ENCODE measurements at places on chromosomes 6 and 20.

GRCh38 chr20:48287021-48287494 lies 501.8 kb upstream of the SULF2 start:
- no peaks in the 10 kb centered on the region for H3K4me1 ChIP-seq
- peak; percentile 30 for DNase-seq
- H3K36me3 ChIP-seq: no peaks in the 10 kb centered on the region

DNA sequence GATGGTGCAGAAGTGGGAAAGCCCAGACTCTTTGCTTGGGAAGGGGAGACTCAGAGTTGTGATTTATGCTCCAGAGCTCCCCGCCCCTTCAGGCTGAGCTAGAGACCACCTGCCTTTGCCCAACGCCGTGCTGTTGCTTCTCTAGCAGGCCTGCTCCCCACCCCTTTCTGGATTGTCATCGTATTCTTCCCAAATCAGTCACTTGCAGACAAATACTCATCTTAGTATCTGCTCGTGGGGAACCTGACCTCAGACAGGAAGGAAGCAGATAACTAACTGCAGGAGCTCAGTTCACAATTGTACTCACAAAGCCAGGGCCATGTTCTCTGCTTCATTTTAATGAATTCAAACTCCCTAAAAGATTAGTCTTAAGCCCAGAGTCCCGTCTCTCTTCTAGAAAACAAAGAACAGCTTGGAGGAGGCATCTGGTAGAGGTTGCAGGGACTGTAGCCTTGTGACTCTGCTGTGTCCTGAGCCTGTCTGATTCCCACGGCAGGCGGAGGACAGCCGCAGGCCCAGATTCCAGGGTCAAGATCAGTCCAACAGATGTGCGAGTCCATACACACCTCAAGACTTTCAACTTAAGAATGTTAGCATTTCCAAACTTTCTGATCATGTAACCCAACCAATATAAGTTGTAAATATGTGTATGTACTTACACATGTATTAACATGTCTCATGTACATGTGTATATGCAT lies 57.2 kb upstream of the GGTLC1 start:
- no peaks in the 10 kb centered on the region for H3K36me3 ChIP-seq
- no peaks in the 10 kb centered on the region for H3K27me3 ChIP-seq
- DNase-seq: no peak
- no peaks in the 10 kb centered on the region for H3K4me1 ChIP-seq
- no peak overlapping the region for H3K4me3 ChIP-seq

- H3K4me1 ChIP-seq: no peaks in the 10 kb centered on the region
- H3K27me3 ChIP-seq: no peaks in the 10 kb centered on the region
- H3K4me3 ChIP-seq: no peak overlapping the region
- H3K27ac ChIP-seq: no peak overlapping the region
Observed at GRCh38 chr6:25670208-25670607, 18.2 kb downstream of the SCGN start.

GRCh38 chr20:33667245-33667675 lies 517 bp downstream of the ACTL10 start:
- no peak for DNase-seq
- H3K4me3 ChIP-seq: peak overlapping the region; percentile 71
- H3K27me3 ChIP-seq: no peaks in the 10 kb centered on the region
- peak overlapping the region; percentile 74 for H3K27ac ChIP-seq

DNA sequence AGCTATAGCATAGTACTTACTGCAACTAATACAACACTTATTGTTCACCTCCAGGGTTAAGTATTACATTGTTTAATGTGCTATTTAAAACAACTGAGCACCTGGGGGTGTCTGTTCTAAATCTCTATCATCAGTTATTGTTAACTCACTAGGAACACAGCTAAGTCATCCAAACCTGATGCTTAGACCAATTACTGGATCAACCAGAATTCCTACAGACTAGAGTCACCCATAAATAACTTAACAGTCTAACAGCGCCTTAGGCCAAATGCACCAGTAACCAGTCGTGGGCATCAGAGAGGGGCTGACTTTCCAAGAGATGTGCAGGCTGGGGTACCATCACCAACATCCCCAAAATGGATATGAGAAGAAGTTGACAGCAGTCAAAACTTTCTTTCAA lies 110.7 kb downstream of the ADTRP start:
- H3K4me1 ChIP-seq: no peaks in the 10 kb centered on the region
- H3K27ac ChIP-seq: no peak overlapping the region
- H3K27me3 ChIP-seq: no peaks in the 10 kb centered on the region
- no peaks in the 10 kb centered on the region for H3K36me3 ChIP-seq
- DNase-seq: no peak

DNA sequence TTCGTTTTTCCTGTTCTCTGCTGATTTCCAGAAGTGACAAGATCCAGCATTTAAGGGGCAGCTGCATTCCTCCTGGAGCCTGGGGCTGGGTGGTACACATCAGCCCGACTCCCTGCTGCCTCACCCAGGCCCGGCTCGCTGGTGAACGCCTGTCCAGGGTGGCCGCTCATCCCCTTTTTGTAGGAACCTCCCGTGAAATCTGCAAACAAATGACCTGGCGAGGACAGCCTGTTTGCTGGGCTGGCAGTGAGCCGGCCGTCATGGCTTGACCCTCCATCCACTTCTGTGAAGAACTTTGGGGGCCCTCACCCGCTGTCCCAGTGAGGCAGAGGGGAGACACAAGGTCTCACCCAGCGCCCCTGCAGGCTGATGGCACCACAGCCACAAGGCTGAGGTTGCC lies 39.0 kb downstream of the PYGB start:
- no peaks in the 10 kb centered on the region for H3K27me3 ChIP-seq
- H3K36me3 ChIP-seq: peaks cover 100% of the 10 kb centered on the region
- no peak overlapping the region for H3K4me3 ChIP-seq
- no peak overlapping the region for H3K27ac ChIP-seq
- no peaks in the 10 kb centered on the region for H3K4me1 ChIP-seq

DNA sequence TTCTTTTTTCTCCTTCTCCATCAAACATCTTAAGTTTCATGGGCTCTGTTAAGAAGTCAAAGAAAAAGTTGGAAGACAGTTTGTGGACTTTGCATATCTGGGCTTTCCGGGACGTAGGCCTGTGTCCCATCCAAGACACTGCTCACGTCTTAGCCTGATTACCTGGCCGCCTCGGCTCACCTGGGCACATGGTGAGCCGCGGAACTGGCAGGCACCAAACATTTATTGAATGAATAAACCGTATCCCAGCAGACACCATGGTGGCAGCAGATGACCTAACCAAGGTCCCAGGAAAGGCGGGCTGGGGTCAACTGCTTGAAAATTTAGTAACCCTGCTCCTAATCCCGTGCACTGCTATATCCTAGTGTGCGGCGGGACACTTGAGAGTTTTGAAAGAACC lies 35.6 kb downstream of the GNAS start:
- peak overlapping the region; percentile 91 for H3K4me3 ChIP-seq
- no peaks in the 10 kb centered on the region for H3K27me3 ChIP-seq
- no peaks in the 10 kb centered on the region for H3K36me3 ChIP-seq
- H3K27ac ChIP-seq: peak overlapping the region; percentile 82
- no peak for DNase-seq
- H3K4me1 ChIP-seq: peaks cover 15% of the 10 kb centered on the region

DNA sequence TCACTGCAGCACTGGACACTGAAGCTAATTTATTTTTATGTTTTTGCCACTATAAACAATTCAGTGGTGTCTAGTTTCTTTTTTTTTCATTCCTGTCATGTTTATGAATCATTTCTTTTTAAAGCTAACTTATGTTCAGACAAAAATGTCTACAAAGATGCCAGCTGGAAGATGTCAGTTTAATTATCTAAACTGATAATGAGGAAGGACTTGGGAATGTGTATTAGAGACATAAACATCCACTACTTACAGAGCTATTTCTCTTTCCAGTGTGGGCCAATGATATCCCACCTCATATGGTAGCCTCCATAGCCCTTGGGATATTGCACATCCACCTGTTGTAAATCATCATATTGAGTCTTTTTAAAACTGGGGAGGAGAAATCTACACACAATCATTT lies 132.1 kb upstream of the FAM184A start:
- H3K27ac ChIP-seq: no peak overlapping the region
- H3K36me3 ChIP-seq: no peaks in the 10 kb centered on the region
- no peaks in the 10 kb centered on the region for H3K27me3 ChIP-seq
- no peak for DNase-seq

DNA sequence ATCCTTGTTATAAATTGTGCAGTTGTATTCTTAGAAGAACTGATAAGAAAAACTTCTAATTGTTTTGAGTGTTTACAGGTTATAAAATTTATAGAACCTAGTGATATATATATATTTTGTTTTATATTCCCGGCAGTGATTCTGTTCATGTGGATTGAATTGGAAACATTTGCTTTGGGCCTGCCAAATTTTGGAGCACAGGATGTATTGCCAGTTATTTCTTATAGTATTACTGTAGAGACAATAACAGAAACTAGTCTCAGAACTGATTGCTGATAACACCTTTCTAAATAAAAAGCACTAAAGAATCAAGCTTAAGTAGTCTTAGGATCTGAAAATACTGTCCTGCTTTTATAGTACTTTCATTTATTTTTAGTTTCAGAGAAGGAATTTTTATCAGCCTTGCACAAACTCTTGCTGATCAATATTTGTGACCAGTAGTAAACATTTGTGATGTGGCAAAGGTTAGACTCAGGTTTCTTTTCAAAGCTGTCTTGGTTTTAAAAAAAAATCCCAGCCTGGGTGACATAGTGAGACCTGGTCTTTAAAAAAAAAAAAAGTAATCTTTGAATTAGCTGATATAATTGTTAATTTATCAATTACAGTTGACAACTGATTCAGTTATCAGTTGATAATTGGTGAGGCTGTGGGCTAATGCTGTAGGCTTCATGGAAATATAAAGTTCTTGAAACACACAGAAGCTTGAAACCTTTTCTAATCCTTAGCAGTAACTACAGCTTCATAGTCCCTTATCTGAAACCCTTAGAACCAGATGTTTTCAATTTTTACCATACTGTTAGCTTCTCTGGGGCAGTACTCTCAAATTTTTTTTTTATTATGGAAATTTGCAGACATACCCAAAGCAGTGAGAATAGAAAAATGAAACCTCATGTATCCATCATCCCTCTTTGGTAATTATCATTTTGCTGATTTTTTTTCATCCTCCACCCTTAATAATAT lies 42.4 kb downstream of the RNGTT start:
- no peak for DNase-seq
- H3K27me3 ChIP-seq: no peaks in the 10 kb centered on the region
- H3K27ac ChIP-seq: no peak overlapping the region
- H3K36me3 ChIP-seq: peaks cover 9% of the 10 kb centered on the region

DNA sequence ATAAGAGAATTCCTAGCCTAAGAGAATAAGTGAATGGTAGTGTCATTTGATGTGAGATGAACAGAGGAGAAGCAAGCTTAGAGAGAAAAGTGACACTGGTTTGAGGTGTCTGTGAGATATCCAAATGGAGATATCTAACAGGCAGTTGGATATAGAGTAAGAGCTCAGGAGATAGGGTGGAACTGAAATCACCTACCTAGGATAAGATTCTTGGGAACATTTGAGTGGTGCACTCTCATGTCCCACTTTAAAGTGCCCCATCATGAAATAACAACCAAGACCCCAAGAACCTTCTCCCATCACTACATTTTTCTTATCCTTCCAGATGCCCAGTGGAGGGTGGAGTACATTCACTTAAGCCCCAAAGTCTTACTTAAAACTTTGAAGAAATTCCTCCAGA lies 109.0 kb upstream of the MAFB start:
- no peaks in the 10 kb centered on the region for H3K36me3 ChIP-seq
- no peak for DNase-seq
- no peaks in the 10 kb centered on the region for H3K27me3 ChIP-seq
- no peak overlapping the region for H3K4me3 ChIP-seq
- no peak overlapping the region for H3K27ac ChIP-seq
- H3K4me1 ChIP-seq: no peaks in the 10 kb centered on the region

GRCh38 chr6:147802459-147802858 lies 294.0 kb downstream of the SAMD5 start:
- H3K36me3 ChIP-seq: no peaks in the 10 kb centered on the region
- no peak for DNase-seq
- H3K4me1 ChIP-seq: no peaks in the 10 kb centered on the region
- no peaks in the 10 kb centered on the region for H3K27me3 ChIP-seq

- H3K4me1 ChIP-seq: no peaks in the 10 kb centered on the region
- H3K36me3 ChIP-seq: no peaks in the 10 kb centered on the region
- H3K27ac ChIP-seq: no peak overlapping the region
- H3K27me3 ChIP-seq: no peaks in the 10 kb centered on the region
- H3K4me3 ChIP-seq: no peak overlapping the region
Observed at GRCh38 chr6:130776287-130776925, 50.8 kb upstream of the SMLR1 start.

- peaks cover 8% of the 10 kb centered on the region for H3K4me1 ChIP-seq
- no peak for DNase-seq
- H3K4me3 ChIP-seq: peak overlapping the region; percentile 32
- H3K27ac ChIP-seq: no peak overlapping the region
Observed at GRCh38 chr20:62860924-62861691, 514 bp downstream of the TCFL5 start.

All from tibial nerve (tissue), 4 donors.